ENCODE measurements at places on chromosomes 7 and 10.

- DNase-seq = peak; percentile 74
- no peaks in the 10 kb centered on the region for H3K27me3 ChIP-seq
- H3K4me1 ChIP-seq = peaks cover 24% of the 10 kb centered on the region
- no peak overlapping the region for H3K27ac ChIP-seq
These were observed 166.0 kb downstream of the FANK1 start for GRCh38 chr10:126062131-126063032.

- H3K36me3 ChIP-seq = no peaks in the 10 kb centered on the region
- no peak for DNase-seq
- H3K4me3 ChIP-seq = no peak overlapping the region
- H3K27ac ChIP-seq = no peak overlapping the region
- no peaks in the 10 kb centered on the region for H3K27me3 ChIP-seq
- H3K4me1 ChIP-seq = no peaks in the 10 kb centered on the region
These were observed 196.5 kb downstream of the ACTR3B start for GRCh38 chr7:152956006-152956405.

GRCh38 chr10:78627254-78627795 lies 441.4 kb upstream of the ZMIZ1 start:
- H3K27ac ChIP-seq = no peak overlapping the region
- H3K4me3 ChIP-seq = no peak overlapping the region
- no peaks in the 10 kb centered on the region for H3K27me3 ChIP-seq
- H3K4me1 ChIP-seq = no peaks in the 10 kb centered on the region

GRCh38 chr7:66694286-66694685 lies 46.2 kb upstream of the RABGEF1 start:
- H3K4me1 ChIP-seq = peaks cover 1% of the 10 kb centered on the region
- H3K36me3 ChIP-seq = no peaks in the 10 kb centered on the region
- no peaks in the 10 kb centered on the region for H3K27me3 ChIP-seq
- H3K27ac ChIP-seq = no peak overlapping the region
- DNase-seq = no peak

DNA sequence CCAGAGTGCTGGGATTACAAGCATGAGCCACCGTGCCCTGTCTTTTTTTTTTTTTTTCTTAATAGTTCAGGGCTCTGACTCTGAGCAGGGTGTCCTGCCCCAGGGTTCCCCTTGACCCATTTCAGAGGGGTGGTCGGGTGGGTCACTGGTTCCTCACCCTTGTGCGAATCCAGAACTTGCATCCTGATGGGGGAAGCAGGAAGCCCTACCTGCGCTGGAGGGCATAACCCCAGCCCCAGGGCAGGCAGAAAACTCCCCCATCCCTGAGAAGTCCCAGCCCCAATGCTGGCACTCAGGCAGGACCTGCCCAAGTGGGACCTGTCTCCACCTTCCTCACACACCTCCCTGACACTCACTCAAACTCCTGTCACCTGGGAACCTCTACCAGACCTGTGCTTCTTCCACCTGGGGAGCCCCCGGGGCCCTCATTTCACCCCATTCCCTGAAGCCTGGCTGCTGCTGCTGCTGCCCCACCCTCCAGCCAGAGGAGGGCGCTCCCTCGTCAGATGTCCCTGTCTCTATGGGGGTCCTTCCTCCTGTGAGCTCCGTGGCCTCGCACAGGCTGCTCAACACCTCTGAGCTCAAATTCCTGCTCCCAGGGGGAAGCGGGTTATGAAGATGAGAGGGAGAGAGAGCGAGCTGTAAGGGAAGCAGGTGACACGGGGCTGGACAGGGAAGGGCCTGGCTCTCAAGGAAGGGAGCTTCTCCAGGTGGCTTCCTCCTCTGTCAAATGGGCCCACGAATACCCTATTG lies 15.1 kb upstream of the ZNF273 start:
- H3K36me3 ChIP-seq = no peaks in the 10 kb centered on the region
- H3K27ac ChIP-seq = no peak overlapping the region
- H3K4me1 ChIP-seq = peaks cover 11% of the 10 kb centered on the region
- peak overlapping the region; percentile 39 for H3K4me3 ChIP-seq
- no peaks in the 10 kb centered on the region for H3K27me3 ChIP-seq

GRCh38 chr7:65892835-65893234 lies 20.0 kb downstream of the VKORC1L1 start:
- H3K4me1 ChIP-seq = peaks cover 11% of the 10 kb centered on the region
- H3K4me3 ChIP-seq = no peak overlapping the region
- no peak for DNase-seq
- H3K36me3 ChIP-seq = no peaks in the 10 kb centered on the region
- H3K27me3 ChIP-seq = no peaks in the 10 kb centered on the region

- H3K36me3 ChIP-seq = no peaks in the 10 kb centered on the region
- H3K4me3 ChIP-seq = no peak overlapping the region
These were observed 519.0 kb downstream of the PCDH15 start for GRCh38 chr10:54282012-54282411.

- no peaks in the 10 kb centered on the region for H3K36me3 ChIP-seq
- no peak overlapping the region for H3K27ac ChIP-seq
- no peak overlapping the region for H3K4me3 ChIP-seq
These were observed 105.3 kb downstream of the ARHGAP21 start for GRCh38 chr10:24618401-24618800.

- no peak for DNase-seq
- no peak overlapping the region for H3K27ac ChIP-seq
- H3K36me3 ChIP-seq = no peaks in the 10 kb centered on the region
- H3K27me3 ChIP-seq = no peaks in the 10 kb centered on the region
- H3K4me1 ChIP-seq = peaks cover 12% of the 10 kb centered on the region
These were observed 13.1 kb downstream of the PODXL start for GRCh38 chr7:131543298-131543697.

DNA sequence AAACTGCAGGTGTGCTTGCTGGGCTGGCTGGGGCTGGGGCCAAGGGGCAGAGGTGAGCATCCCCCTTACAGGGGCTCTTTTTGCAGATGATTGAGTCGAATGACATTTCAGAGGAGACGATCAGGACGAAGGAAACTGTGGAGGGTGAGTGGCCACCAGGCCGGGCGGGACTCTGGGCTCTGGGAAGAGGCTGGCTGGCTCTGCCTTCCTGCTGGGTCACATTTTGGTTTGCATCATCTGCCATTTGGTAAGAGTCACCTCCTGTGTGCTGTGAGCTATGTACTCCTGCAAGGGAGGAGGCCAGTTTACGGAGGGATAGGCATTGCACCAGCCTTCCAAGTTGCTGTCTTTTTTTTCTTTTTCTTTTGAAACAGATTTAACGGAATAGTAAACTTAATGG lies 73.0 kb upstream of the GTF2IRD1 start:
- no peak for DNase-seq
- no peaks in the 10 kb centered on the region for H3K4me1 ChIP-seq
- H3K36me3 ChIP-seq = no peaks in the 10 kb centered on the region
- H3K27me3 ChIP-seq = no peaks in the 10 kb centered on the region

- no peak for DNase-seq
- no peak overlapping the region for H3K4me3 ChIP-seq
- H3K36me3 ChIP-seq = no peaks in the 10 kb centered on the region
- no peak overlapping the region for H3K27ac ChIP-seq
- H3K4me1 ChIP-seq = no peaks in the 10 kb centered on the region
These were observed 150.8 kb downstream of the NRP1 start for GRCh38 chr10:33183655-33184054.

GRCh38 chr10:73785721-73786511 lies 510 bp downstream of the ZSWIM8 start:
- peaks cover 12% of the 10 kb centered on the region for H3K4me1 ChIP-seq
- H3K27me3 ChIP-seq = no peaks in the 10 kb centered on the region
- peak overlapping the region; percentile 76 for H3K27ac ChIP-seq
- H3K36me3 ChIP-seq = no peaks in the 10 kb centered on the region
- peak overlapping the region; percentile 90 for H3K4me3 ChIP-seq
- no peak for DNase-seq

DNA sequence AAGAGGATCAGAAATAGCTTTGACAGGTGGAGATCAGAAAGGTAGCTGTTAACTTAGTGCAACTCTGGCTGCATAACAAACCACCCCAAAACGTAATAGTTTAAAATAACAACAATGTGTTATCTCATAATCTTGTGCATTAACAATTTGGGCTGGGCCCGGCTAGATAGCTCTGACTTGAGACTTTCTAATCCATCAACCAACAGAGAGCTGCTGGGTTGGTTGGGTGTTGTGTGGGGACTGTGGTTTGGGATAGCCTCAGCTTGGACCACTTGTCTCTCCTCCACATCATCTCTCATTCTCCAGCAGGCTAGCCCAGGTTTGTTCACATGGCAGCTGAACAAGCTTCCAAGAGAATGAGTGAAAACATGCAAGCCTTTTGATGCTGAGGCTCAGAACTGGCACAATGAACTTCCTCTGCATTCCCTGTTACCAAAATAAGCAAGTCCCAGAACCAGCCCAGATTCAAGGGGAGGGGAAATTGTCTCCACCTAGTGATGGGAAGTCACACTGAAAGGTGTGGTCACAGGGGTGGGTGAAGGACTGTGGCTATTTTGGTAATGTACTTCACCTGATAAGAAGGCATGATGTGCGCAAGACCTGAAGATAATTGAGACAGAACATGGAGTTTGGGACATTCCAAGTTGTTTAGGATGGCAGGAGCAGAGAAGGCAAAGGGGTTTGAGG lies 20.4 kb upstream of the ASAH2 start:
- DNase-seq = no peak
- H3K4me3 ChIP-seq = no peak overlapping the region
- H3K27ac ChIP-seq = no peak overlapping the region

GRCh38 chr10:101257491-101257890 lies 28.2 kb upstream of the LBX1 start:
- H3K36me3 ChIP-seq = no peaks in the 10 kb centered on the region
- H3K4me1 ChIP-seq = no peaks in the 10 kb centered on the region
- no peaks in the 10 kb centered on the region for H3K27me3 ChIP-seq
- DNase-seq = no peak

- no peak overlapping the region for H3K27ac ChIP-seq
- no peaks in the 10 kb centered on the region for H3K36me3 ChIP-seq
- H3K27me3 ChIP-seq = no peaks in the 10 kb centered on the region
- no peak for DNase-seq
These were observed 37.6 kb downstream of the RHOBTB1 start for GRCh38 chr10:60906411-60906810.

- no peak overlapping the region for H3K27ac ChIP-seq
- H3K4me3 ChIP-seq = no peak overlapping the region
- H3K4me1 ChIP-seq = no peaks in the 10 kb centered on the region
- H3K36me3 ChIP-seq = no peaks in the 10 kb centered on the region
These were observed 434.3 kb upstream of the SEMA3D start for GRCh38 chr7:85620936-85621685.

DNA sequence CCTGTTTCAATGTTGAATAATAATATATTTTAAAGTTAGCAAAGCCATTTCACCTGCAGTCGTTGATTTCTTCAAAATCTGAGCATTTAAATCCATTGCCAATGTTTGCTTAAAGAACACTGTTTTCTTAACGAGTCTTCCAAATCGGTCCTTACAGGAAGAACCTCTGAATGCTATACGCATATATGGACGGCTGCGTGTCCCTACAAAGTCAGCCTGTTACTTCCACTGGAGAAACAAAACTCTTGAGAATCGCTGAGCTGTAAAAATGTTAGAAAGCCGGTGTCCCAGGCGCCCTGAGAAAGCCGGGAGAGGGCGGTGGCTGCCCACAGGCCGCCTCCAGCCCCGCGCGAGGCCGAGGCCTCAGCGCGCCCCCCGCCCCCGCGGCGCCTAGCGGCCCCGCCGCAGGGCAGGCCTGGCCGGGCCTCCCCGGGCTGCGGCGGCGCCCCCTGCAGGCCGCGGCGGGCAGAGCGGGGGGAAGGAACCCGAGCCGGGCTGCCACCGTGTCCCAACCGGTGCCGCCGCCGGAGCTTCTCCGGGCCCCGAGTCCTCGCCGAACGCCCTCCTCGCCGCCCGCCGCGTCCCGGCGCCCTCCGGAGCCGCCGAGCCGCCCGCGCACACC lies at the start of gene FHIP2A:
Gene FHIP2A, plus strand, starts transcription at position 488 of the 622 bp plus-strand sequence. CDS start 299 bp downstream, outside the sequence.
- peak within 1 kb of the TSS; percentile 78 for H3K4me3 ChIP-seq
- no peaks in the 10 kb centered on the region for H3K27me3 ChIP-seq
- H3K27ac ChIP-seq = peak within 1 kb of the TSS; percentile 99
- peaks cover 6% of the 10 kb centered on the region for H3K4me1 ChIP-seq
- H3K36me3 ChIP-seq = no peaks in the 10 kb centered on the region

DNA sequence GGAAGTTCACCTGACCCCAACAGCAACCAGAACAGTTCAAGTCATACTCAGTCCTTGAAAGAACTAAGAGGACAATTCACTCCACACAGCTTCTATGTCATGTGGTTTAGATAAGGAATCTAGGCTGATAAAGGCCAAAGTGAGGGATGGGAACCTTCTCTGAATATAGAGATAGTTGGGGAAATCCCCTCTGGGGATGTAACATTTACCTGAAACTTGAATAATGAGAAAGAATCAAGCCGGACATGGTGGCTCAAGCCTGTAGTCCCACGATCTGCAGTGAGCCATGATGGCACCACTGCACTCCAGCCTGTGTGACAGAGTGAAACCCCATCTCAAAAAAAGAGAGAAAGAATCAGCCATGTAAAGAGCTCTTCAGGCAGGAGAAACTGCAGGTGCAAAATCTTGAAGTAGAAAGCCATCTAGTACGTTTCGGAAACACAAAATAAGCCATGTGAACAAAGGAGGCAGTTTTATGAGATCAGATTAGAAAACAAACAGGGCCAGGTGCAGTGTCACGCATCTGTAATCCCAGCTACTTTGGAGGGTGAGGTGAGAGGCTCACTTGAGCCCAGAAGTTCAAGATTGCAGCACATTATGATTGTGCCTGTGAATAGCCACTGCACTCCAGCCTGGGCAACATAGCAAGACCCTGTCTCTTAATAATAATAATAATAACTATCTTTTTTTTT lies 4.5 kb upstream of the DNMBP start:
- DNase-seq = no peak
- no peak overlapping the region for H3K27ac ChIP-seq

Measured in ovary (tissue), 10 donors.